ENCODE measurements at places on chromosomes 2 and 18.

DNA sequence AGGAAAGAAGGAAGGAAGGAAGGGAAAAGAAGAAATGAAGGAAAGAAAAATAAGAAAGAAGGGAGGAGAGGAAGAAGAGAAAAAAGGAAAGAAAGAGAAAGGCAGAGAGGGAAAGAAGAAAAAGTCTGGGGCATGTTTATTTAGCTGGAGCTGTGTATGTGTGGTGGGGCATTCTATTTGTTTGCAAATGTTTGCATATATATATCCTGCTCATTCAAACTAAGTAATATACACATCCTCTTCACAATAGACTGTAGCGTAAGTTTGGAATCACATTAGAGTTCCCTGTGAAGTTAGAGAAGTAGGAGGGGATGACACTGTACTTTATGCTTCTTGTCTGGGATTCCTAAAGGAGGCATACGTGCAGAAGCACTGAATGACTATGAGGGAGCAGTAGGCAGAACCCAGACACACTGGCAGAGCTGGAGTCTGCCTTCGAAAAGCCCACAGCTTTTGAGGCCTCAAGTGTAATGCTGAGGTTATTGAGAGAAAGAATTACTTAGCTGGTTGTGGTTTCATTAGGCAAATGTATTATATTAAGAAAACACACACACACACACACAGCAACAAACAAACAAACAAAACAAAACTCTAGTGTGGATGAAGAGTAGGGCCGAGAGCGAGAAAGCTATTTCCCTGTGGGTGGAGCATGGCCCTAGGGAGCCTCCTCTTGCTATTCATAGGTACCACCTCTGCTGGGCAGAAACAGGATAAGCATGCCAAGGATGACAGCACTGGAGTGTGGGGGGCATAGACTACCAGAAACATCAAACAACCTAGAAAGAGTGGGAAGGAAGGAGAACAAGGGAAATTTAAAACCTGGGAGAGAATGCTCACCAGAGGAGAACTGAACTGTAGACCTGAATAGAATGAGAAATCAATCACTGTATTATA, 905.1 kb upstream of the NXPH2 start:
- DNase-seq, result no peak

- DNase-seq, result no peak
These were observed 756.7 kb downstream of the SOCS6 start for GRCh38 chr18:71045331-71046065.

- no peak for DNase-seq
These were observed 162.7 kb upstream of the ID2 start for GRCh38 chr2:8518979-8519668.

DNA sequence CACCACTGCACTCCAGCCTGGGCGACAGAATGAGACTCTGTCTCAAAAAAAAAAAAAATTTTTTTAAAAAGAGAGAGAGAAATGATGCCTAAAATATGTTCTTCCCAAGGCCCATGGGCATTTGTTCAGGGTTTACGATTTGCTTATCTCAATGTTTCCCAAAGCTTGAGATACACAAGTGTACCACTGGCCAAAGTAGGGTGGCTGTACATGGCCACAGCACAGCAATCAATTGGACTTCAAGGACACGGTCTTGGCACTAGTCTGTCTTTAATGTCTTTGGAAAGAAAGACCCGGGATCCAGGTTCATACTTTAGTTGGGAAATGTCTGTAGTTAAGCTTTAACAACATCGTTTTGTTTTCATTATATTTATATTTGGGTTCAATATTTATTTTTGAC, 9.5 kb upstream of the CATIP start:
- DNase-seq, result no peak

DNA sequence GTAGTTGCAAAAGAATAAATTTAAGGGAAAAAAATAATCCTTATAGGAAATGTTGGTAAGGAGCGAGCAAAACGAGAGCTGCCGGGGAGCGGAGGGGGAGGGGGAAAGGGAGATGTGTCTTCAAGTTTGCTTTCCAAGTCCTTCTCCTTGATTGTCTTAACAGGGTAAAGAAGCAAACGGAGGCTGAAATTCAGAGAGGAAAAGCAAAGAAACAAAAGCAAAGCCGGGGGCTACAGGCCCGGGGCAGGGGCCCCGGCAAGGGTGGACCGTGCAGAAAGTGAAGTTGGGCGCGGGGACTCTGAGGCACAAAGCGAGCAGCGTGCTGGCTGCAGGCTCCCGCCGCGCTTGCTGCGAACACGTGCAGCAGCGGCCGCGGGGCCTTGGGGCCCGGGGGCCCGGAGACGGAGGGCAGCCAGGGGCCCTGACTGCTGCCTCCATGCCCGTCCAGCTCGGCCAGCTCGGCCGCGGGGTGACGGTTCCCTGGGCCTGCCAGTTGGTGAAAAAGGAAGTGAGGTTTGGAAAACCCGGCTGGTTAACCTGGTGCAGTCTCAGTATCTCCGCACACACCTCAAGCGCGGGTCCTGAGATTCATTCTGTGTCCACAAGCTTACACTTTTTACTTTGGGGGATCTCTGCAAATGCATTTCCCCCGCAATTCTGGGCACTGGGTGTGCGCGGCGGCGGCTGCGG, 4.1 kb downstream of the BCL11A start:
- no peak for DNase-seq

DNA sequence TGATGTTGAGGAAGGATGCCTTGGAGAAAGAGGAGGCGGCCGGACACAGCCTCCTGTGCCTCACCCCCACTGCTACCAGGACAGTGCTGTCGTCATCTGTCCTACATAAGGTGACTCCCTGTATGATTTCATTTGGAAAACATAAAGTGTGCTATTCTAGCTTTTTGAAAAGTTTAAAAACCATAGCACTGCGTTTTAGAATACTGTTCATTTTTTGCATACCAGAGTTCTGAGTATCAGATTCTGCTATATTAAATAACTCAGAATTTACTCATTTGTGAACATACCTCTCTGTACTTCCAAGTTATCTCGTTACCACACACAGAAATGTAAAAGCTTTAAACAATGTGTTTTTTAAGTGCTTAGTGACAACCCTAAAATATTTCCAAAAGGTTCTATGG, 302.9 kb downstream of the LRRTM1 start:
- no peak for DNase-seq

- no peak for DNase-seq
These were observed 9.5 kb downstream of the SESTD1 start for GRCh38 chr2:179255129-179255528.

DNA sequence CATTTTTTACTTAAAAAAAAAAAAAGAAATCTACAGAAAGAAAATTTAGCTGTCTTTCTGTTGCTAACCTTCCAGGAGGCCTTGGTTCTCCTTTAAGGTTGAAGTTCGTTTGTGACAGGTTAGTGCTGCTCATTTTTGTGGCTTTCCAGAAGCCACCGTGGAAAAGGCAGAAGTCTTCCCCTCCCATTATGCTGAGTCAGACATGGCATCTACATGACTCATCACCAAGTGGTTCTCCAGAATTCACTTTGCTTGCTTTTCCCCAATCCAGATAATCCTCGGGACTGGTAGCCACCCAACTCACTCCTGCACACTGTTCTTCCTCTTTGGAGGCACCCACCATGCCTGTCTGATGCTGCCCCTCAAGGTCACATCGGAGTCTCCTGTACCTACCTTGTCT, 228.7 kb downstream of the PIK3C3 start:
- no peak for DNase-seq

GRCh38 chr2:33645861-33646260, 46.8 kb upstream of the FAM98A start:
- DNase-seq, result no peak

DNA sequence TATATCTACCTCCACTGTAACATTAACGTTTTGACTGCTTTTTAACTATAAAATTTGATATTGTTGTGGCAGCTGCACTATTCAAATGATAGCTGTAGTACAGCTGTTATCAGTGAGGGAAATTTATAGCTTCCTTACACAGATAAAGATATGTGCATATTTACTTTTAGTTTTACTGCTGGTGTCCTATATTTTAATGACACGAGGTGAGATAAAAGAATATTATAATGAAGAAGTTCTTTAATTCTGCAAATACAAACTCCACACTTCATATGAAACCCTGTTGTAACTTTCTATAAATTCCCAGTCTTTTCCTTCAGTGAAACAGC, 427.8 kb upstream of the ZEB2 start:
- no peak for DNase-seq

GRCh38 chr18:44735096-44735495, 54.4 kb downstream of the SETBP1 start:
- DNase-seq, result no peak

DNA sequence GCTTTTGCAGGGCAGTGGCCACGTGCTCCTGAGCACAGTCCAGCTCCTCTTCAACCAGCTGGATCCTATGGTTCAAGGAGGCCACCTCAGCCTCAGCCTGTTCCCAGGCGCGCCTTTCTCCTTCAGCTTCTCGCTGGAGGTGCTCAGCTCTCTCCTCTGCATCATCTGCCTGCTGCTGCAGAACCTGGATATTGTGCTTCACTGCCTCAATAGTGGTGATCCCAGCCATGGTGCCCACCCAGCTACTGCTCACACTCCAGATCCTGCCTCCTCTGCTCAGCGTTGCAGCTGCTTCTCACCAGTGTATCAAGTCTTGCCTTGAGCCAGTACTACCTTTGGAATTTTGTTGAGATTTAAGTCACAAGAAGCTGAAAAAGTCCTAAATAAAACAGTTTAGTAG, 67.9 kb downstream of the ASXL2 start:
- DNase-seq, result no peak

- no peak for DNase-seq
These were observed 105.5 kb downstream of the FMNL2 start for GRCh38 chr2:152440460-152440859.

DNA sequence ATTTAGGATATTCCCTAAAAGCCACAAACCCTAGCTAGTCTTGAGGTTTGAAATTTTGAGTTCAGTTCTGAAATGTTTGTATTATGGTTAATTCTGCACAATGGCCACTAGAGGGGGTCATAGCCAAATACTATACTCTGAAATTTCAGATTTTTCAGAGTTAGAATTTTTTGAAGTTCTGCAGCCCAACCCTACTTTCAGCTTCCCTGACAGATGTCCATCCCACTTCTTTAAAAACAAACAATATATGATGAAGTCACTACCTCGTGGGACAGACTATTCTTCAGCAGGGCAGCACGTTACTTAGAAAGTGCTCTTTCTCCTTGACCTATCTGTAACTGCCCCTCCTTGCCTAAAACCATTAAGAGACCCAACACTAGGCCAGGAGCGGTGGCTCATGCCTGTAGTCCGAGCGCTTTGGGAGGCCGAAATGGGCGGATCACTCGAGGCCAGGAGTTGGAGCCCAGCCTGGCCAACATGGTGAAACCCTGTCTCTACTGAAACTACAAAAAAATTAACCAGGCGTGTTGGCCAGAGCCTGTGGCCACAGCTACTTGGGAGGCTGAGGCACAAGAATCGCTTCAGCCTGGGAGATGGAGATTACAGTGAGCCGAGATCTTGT, 48.2 kb upstream of the PAPOLG start:
- no peak for DNase-seq

DNA sequence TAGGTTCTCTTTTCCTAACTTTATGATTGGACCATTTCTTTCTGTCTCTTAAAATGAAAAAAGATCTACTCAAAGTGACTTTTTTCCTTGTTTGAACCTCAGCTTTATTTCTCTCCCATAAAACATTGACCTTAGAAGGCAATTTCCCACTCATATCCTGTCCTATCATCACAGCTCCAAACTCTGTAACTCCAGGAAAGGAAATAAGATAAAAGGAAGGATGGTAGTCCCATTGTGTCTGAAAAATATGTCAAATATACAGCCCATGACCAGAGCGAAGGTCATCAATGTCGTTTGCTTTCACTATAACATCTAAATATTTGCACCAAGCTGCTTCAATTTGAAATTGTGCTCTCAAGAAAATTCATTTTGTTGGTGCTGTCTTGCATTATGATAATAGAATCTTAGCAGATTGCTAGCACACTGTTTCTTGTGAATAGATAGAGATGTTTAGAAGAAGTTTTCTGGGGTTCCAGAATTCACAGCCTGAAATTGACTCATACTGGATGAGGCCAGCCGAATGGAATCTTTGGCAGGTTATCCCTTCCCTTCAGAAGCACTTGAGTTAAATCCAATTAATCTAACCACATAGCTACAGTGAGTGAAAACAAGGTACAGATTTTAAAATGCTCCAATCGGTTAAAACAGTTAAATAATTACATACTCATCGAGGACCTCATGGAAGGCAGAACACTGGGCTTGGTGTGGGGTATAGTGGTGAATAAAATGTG, 95.1 kb downstream of the CRIM1 start:
- DNase-seq, result no peak

DNA sequence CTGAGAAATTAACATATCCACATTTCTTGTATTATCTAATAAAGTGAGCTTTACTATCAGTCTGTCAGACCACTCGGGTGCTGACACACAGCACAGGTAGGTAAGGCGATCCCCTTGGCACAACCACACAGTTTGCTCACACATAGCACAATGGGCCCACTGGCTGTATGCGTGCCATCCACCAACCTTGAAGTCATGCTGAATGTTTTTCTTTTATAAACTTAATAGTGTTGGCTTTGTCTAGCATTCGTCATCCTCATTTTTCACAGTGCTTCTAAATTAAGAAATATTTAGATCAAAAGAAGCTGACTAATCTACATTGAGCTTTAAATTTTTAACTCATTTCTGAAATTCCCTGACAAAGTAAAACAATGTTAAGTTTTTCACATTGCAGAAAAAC, 50.0 kb upstream of the PAPOLG start:
- no peak for DNase-seq

DNA sequence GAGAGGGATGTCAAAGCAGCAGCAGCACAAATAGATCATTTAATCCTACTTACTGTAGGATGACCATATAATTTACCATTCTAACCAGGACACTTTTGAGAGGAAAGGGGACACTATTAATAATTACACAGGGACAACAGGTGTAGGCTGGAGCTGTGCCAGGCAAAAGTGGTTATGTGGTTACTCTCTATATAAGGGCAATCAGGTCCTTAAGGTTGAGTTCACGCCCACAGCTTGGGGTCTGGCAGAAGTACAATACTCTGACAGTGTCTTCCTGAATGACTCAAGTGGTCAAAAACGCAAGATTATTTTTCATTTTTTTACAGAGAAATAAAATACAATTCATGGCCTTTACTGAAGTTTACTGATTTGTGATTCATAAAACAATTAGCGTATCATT, 2.8 kb downstream of the PREPL start:
- no peak for DNase-seq

DNA sequence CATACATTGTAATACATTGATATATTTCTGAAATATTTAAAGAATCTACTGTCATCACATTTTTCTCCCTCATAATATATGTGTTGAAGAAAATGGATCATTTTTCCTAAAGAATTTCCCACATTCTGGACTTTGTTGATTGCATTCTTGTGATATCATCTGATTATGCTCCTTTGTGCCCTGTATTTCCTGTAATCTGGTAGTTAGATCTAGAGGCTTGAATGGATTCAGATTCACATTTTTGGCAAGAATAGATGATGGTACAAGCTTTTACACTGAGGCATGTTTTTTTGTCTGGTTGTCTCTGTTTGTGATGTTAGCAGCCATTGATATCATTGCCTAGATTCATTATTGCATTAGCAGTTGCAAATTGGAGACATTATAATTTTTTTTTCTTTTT, 13.4 kb downstream of the UBXN2A start:
- DNase-seq, result no peak
